Astrocyte of the spinal cord (primary cell): ENCODE measurements at places on chromosomes 5 and 9.
A peak's percentile ranks its signal among the peaks of the same experiment; 100 is the strongest.

DNA sequence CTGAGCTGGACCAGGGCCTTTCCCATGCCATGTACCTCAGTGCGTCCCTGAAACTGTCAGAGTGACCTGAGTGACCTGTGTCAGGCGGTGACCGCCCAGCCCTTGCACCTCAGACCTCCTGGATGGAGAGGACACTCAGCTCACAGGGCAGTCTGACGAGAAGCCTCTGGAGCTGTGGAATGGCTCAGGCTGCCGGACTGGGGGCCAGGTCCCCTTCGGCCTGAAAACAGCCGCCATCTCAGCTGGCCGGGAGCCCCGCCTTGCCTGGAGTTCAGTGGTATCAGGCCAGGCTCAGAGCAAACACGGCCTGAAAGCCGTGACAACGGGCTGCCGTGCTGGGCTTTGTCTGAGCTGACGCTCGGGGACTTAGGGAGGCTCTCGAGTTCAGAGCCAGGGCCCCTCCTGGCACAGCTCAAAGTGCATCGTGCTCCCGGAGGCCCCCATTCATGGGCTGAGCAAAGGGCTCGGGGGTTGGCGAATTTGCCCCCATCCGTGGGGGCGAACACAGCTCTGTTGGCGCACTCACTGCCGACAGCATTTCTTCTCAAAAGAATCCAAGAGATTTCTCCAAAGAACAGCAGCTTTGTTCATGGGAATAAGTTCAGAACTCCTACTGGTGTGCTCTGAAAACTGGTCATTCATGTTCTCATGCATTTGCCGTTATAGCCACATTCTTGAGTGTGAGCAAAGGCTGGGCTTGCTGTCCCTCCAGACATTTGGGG, 8.4 kb upstream of the SLC9A3 start:
- DNase-seq, result no peak

- DNase-seq, result peak; percentile 93
Observed at GRCh38 chr9:126482361-126483044, 131.2 kb upstream of the LMX1B start.

- DNase-seq, result peak; percentile 77
Observed at GRCh38 chr9:112819635-112820496, 69.3 kb downstream of the SNX30 start.

DNA sequence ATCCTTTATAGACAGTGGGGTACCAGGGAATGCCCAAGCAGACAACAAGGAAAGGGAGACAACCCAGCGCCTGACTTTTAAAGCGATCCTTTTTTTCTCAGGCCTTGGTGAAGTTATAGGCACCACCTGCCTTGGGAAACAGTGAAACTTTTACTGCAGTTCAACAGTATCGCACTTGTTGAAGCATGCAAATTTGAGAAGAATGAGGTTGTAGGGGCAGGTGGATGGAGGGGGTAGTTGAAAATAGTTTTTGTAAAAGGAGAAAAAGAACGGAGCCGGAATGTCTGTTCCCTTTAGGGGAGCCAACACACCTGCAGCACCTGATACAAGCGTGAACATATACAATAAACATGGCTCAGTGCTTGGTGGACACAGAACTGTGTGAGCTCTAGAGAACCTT, 190.2 kb upstream of the NR3C1 start:
- DNase-seq, result no peak

GRCh38 chr9:105150991-105151685, 93.3 kb upstream of the SLC44A1 start:
- DNase-seq, result peak; percentile 63

- peak; percentile 74 for DNase-seq
Observed at GRCh38 chr5:141529002-141529401, 40.1 kb downstream of the PCDHGC5 start.

DNA sequence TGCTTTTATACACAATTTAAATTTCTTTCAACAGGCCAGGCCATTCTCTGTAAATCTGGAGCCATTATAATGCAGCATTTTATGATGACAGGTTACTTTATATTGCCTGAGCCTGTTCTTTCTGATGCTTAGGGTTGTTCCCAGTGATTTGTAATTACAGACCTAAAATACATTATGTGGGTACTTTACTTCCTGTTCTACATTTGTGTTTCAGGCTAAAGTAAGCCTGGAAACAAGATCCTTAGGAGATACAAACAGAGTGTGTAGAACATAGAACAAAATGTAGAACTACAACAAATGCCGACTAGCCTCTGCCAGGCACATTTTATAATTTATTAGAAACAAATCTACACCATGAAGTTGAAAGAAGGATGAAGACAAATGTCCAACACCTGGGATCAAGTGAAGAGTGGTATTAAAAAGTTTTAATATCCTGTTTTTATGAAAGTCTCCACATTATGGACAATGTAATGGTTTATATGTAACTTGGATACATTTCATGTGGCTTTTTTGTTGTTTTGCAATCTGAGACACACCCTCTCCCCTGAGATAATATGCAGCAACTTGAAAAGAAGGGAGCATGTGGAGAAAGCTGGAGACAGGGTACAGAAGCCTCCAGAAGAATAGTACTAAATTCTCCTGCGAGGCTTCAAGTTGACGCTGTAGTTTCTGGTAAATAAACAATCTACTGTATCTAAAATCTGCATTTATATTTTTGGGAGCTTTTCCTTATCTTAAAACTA, 46.9 kb downstream of the VCAN start:
- DNase-seq, result no peak

GRCh38 chr9:93601063-93601462, 24.7 kb downstream of the PHF2 start:
- no peak for DNase-seq

DNA sequence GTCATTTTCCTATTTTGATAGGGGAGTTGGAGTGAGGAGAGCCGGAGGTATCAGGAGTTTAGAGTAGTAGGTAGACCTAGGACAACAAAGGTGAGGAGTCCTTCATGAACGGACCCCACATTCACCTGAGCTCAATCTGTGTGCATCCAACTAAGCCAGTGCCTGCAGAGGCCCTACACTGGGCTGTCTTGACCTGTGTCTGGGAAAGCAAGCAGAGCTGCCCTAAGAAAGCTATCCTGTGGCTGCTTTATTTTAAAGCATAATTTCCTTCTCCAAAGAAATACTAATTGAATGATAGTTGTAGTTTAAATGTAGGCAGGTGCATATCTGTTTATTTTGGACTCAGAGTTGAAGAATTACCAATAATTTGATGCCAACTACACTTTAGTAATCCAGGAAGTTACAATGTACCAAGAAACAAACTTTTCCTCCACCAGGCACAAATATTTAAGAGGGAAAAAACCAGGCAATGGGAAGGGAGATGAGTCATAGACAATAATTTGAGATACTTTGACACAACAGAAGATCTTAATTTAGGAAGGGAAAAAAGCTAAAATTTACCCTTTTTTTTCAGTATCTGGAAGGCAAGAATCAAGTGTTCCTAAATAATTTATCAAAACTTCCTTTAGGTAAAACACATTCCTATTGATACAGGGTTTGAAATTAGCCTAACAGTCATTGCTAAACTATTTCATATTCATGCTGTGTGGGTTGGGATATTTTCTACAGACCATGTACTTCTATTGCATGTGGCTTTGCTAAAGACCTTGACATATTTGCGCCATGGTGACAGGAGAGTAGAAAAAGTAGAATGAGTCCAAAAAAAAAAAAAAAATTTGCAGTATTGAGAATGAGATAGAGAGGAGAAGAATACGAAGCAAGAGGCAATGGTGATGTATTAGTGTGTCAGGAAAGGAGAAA, 376.6 kb upstream of the TUSC1 start:
- peak; percentile 22 for DNase-seq

DNA sequence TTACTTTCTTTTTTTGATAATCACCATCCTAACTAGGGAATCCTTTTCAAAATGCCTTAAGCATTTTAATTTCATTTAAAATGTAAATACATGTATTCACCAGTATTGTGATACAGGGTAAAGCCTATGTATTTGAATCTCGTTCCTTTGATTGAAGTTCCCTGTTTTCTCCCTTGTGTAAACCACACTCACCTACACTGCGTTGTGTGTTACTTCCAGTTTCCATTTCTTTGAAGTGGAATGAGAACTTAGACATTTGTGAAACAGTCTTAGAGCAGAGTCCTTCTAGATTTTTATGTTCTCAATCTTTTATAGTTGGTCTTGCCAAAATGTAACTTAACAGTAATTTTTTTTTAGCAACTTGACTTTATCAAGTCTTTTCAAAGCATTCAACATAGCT, 101.4 kb downstream of the ZNF462 start:
- no peak for DNase-seq

DNA sequence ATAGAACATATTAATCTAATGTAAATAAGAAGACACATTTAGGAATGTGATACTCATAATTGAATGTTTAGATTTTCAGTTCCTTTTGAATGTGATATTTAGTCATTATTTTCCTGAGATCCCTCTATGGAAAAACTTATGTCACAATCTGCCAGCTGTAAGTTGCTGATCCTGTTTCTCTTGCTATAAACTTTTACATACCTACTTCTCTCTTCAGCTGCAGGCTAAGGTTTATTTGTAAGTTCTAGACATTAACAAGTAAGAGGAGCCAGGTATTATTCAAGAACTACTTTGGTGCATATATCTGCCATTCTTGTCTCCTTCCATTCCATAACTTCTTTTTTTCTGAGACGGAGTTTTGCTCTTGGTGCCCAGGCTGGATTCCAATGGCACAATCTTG, 462.4 kb downstream of the PRR16 start:
- DNase-seq, result no peak

- DNase-seq, result no peak
Observed at GRCh38 chr5:746258-746761, 38.2 kb downstream of the ZDHHC11B start.

GRCh38 chr9:101093620-101094019, 65.1 kb downstream of the PLPPR1 start:
- DNase-seq, result peak; percentile 3

- DNase-seq, result no peak
Observed at GRCh38 chr5:59666440-59667068, 227.0 kb downstream of the PDE4D start.

- no peak for DNase-seq
Observed at GRCh38 chr5:149129181-149129580, 12.1 kb upstream of the ABLIM3 start.

GRCh38 chr5:6780802-6781391, 67.7 kb downstream of the TENT4A start:
- DNase-seq, result no peak

DNA sequence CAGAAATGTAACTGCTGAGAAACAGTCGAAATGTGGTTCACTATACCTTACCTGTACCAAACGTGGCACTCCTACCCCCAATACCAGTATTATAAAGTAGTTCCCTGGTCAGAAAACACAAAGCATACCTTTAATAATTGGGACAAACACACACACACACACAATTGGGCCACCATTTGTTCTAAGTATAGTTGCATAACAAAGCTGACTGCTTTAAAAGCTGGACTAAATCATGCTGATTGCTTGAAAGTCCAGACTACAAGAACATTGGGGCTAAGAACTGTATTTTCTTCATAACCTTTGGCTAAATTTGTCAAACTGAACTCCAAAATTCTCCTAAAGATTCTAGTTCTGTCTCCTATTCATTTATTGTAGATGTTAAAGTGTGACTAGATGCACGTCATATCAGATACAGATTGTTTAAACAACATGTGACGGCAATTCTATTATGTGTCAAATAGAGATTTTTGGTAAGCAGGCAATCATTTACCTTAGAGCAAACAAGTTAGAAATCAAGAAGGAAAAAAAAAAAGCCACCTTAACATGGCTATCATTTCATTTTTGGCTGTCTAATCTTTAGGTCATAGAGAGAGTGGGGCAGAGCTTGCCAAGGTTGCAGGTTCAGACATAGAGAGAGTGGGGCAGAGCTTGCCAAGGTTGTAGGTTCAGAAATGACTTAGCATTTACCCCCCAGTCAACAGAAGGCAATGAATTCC, 265.1 kb downstream of the ARL15 start:
- DNase-seq, result no peak

GRCh38 chr5:36494028-36494427, 112.4 kb upstream of the SLC1A3 start:
- no peak for DNase-seq

- no peak for DNase-seq
Observed at GRCh38 chr5:77772729-77773128, 3.4 kb downstream of the TBCA start.

DNA sequence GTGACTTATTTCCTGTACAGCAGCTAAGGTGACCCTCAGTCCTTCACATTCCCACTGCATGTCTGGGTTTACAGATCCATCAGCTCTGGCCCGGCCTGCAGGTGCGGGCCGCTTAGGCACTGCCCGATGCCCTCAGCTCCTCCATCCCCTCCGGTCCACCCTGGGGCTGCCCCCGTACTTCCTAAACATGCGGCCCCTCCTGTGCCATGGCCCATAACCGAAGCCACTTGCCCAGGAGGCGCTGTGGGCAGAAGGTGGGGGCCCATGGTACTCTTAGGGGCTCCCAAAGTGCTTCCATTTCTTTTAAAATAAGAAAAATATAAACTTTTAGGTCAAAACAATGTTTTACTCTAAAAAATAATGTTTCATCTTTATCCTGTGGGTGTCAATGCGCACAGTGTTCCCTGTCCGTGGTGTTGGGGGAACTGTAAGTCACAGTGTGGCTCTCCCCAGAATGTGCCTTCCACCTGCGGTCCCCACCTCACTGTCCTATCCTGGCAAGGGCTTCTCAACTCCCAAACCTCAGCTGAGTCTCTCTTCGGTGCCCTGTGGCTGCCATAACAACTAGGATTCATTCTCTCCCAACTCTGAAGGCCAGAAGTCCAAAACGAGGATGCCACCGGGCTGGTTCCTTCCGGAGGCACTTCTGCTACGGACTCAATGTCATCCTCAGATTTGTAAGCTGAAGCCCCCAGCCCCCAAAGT, 132.7 kb upstream of the LPCAT1 start:
- no peak for DNase-seq

GRCh38 chr9:76576344-76576743, 117.4 kb downstream of the GCNT1 start:
- DNase-seq, result peak; percentile 92

DNA sequence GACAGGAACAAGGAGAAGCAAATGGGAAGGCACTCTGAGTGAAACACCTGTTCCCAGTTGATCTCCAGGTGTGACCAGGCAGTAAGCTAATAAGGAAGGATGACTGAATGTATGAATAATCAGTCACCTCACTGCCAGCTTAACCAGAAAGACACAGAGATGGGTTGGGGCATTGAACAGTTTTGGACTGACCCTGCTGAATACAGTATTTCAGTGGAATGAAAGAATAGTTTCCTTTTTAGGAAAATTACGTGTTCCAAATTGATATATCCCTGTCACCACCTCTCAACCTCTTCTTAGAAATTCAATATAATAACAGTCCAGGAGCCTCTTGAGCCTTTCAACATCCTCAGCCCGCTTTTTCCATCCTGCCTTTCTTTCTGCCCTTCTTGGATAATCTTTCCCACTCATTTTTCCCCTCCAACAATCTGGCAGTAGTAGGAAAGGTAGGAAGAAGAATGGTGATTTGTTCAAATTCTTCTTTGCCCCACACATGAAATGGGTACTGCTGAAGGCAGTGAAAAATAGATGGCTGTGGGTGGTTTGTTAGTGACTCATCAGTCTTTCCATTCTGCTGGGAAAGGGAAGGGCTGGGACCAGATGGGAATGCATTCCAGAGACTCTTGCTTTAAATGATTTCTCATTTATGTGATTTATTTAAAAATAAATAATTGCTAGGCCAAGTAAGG, 117.9 kb downstream of the ZSWIM6 start:
- peak; percentile 88 for DNase-seq

- no peak for DNase-seq
Observed at GRCh38 chr9:99303177-99303576, 81.1 kb downstream of the SEC61B start.

GRCh38 chr5:59577485-59577884, 316.0 kb downstream of the PDE4D start:
- DNase-seq, result no peak
